ENCODE measurements at places on chromosomes 2 and 18.

- DNase-seq, result no peak
Observed at GRCh38 chr18:79672490-79673276, 6.9 kb upstream of the CTDP1 start.

- no peak for DNase-seq
Observed at GRCh38 chr2:230410861-230411569, 5.0 kb upstream of the SP100 start.

- DNase-seq, result no peak
Observed at GRCh38 chr2:56191617-56192016, 7.8 kb downstream of the CCDC85A start.

GRCh38 chr18:11506856-11507255, 102.5 kb upstream of the SLC35G4 start:
- DNase-seq, result no peak
